MM.1S (cell line): ENCODE measurements at places on chromosomes 6 and 20.

DNA sequence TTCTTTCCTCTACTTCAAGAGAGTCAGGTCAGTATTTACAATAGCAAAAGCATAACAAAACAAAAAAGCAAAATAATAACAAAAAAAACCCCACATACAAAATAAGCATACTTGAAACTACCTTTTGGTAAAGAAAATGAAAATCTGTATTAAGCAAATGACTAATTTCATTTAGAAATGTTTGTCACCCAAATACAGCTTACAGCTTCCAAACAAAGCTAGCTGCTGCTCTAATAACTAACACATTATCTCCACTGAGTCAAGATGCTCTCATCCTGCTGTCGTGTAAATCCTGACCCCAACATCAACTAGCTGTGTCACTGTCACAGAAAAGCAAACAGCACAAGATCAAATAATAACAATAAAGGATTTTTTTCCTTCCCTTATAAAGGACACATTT, 21.7 kb downstream of the MAP7 start:
- no peak for DNase-seq

DNA sequence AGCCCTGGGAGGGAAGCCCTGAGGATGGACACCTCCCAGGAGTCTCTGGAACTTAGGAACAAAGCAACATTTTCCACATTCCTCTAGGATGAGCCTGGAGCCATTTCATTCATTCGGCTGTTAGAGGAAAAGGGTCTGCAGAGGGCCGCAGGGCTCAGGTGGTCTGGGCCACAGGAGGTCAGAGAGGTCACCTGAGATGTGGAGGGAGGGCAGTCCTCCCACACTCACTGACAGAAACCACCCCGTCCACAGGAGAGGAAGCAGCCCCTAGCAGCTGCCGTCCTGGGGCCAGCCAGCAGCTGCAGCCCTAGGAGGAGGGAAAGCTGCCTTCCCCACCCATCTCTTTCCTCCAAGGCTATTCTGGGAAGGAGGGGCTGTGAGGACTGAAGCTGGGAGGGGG, 207.0 kb downstream of the CDC5L start:
- DNase-seq = no peak

GRCh38 chr6:26351544-26351953, 13.4 kb upstream of the BTN3A2 start:
- no peak for DNase-seq

- DNase-seq = no peak
Measured at GRCh38 chr6:38367231-38367630, 272.5 kb downstream of the BTBD9 start.

DNA sequence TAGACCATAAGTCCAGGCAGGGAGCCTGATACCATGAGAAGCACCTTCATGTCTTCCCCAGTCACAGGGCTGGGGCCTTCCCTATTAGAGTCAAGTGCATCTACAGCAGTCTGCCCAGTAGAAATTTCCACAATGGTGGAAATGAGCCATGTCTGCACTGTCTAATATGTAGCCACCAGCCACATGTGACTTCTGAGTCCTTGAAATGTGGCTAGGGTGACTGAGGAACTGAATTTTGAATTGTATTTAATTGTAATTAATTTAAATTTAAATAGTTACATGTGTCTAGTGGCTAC, 300.2 kb downstream of the CLIC5 start:
- no peak for DNase-seq

DNA sequence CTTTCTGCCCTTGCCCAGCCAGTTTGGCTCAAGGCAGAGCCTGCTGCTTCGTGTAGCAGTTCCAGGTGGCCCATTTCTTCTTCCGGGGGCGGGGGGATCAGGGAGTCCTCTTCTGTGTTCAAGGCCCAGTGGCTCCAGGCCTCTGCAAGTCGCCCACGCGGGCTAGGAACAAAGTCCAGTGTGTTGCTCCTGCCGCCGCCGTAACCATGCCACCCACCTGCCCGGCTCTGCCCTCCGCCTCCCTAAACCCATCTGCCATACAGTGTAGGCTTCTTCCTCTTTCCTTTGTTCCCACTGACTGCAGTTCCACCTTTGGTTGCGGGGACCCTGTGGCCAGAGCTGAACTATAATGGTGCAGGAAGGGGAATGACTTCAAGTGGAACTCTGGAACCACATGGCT, 43.9 kb upstream of the SRF start:
- DNase-seq = no peak

GRCh38 chr6:95248499-95248898, 328.8 kb upstream of the MANEA start:
- DNase-seq = no peak

GRCh38 chr20:33279261-33279910, 3.6 kb upstream of the BPIFB1 start:
- no peak for DNase-seq

- no peak for DNase-seq
Measured at GRCh38 chr6:40894962-40895799, 143.8 kb downstream of the UNC5CL start.

DNA sequence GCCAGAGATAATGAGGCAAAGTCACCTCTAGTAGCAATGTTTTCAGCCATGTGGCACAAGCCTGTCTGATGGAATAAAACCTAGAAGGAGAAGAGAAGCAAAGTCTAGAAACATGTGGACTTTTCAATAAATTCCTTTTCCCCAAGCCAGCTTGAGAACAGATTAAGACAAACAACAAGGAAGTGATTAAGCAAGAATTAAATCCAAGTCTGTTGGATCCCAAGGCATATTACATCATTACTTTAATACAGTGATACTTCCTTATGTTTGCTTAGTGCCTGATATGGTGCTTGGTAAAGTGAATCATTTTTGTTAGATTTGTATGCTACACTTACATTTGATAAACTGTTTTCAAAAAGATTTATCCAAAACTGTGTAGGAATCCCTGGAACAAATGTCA, 260.3 kb upstream of the FAM83B start:
- DNase-seq = no peak

- no peak for DNase-seq
Measured at GRCh38 chr20:25061103-25061799, 3.3 kb upstream of the ACSS1 start.

- DNase-seq = no peak
Measured at GRCh38 chr6:77092971-77093370, 370.3 kb downstream of the HTR1B start.

GRCh38 chr6:146027586-146028251, 1.1 kb upstream of the GRM1 start:
- DNase-seq = no peak

GRCh38 chr6:166545156-166546034, 41.1 kb downstream of the RAMACL start:
- no peak for DNase-seq

DNA sequence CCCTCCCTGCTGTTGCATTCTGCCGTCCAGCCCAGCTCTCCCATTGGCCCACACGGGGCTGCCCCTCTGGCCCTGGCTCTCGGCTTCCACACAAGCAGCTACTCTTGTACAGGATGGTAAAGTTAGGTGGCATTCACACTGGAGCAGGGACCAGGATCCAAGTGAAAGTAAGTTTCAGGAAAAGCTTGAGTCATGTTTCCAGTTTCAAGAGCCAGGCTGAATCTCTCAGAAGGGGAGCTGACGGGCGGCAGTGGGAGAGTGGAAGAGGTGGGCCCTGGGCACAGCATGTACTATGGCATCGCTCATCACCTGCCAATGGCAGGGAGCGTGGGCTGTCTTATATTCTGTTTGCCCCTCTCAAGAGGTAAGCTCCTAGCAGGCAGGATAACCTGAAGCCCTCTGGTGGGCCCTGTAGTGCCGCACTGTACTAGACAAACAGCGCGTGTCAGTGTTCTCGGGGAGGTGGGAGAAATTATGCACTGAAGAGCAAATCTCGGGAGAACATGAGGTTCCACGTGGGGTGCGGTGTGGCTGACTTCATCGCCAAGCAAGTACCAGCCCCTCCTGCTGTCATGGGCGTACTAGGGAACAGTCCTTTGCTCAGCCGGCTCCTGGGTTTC, 241.5 kb downstream of the NRN1 start:
- no peak for DNase-seq
